ENCODE measurements at places on chromosomes 11 and 22.

GRCh38 chr11:204587-205109 lies 2.6 kb downstream of the BET1L start:
- DNase-seq: no peak

GRCh38 chr11:46243796-46244109 lies 33.7 kb upstream of the CREB3L1 start:
- DNase-seq: no peak

GRCh38 chr11:64475145-64475544 lies 115.9 kb upstream of the SLC22A12 start:
- no peak for DNase-seq

GRCh38 chr11:113045146-113045545 lies 83.9 kb downstream of the NCAM1 start:
- no peak for DNase-seq

GRCh38 chr22:19115628-19116027 lies 6.6 kb downstream of the DGCR2 start:
- DNase-seq: no peak

- DNase-seq: no peak
Observed at GRCh38 chr11:9849389-9849788, 185.5 kb downstream of the SWAP70 start.

- peak; percentile 23 for DNase-seq
Observed at GRCh38 chr11:69931994-69932910, 113.0 kb upstream of the FGF3 start.

DNA sequence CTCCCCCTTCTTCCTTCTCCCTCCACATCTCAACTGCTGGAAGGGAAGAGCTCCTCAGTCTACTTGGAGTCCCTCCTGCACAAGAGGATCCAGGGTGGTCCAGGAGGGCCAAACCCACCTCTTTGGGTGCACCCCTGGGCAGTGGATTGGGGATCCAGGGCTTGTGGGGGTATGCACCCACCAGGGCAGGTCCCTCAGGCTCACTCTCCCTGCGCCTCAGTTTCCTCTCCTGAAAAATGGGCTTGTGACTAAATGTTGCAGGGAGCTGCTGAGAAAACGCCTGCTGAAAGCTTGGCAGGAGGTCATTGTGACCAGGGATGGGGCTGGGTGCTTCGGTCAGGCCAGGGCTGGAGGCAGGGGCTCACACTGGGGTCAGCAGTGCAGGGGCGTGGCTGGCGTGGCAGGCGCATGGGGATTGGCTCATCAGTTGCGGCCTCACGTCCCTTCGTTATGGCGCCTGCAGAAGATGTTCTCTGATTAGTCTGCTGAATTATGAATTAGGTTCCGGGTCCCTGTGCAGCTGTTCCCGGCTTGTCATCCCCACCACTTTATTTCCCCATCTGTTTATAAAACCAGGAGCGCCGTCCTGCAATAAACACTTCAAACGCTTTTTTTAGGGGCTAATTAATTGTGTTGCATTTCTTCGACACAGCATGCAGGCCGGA lies 25.7 kb upstream of the CCDC188 start:
- no peak for DNase-seq

- peak; percentile 51 for DNase-seq
Observed at GRCh38 chr11:64357446-64357845, 1.5 kb upstream of the RPS6KA4 start.

DNA sequence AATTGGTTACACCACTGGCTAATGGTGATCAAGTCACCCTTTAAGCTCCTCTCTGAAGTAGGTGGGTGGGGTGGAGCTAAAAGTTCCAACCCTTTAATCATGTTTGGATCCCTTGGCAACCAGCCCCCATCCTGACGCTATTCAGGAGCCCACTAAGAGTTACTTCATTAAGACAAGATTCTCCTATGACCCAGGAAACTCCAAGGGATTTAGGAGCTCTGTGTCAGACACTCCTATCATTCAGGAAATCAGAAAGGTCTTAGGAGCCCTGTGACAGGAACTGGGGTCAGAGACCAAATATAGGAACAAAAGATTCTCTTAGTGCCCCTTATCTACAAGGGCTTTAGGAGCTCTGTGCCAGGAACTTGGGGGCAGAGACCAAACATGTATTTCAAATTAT lies 141.3 kb downstream of the ATG16L2 start:
- no peak for DNase-seq

DNA sequence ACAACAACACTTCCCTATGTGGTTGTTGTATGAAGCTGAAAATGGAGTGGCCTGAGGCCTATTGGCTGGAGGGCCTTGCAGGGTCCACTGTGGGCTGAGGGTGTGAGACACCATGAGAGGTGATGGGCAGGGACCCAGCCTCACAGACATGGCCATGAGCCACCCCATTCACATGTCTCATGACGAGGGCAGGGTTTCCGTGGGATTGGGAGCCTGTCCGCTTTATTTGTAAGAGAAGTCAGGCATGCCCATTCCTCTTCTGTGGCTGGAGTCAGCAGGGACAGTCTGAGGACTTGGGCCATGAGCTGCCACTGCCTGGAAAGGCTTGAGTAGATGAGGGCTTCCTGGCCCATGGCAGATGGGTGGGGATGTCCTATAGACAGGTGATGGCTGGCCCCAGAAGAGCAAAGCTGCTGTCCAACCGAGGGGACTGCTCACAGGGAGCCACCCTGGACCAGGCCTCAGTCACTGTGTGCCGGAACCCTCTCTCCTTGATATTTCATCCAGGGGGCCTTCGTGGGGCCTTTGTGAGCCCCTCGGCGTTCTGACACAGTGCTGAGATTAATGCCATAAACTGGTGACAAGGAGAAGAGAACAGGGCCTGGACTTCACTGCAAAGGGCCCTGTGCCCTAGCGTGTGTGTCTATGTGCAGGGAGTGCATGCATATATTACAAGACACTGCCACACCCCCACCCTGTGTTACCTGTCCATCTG lies 971.9 kb downstream of the BRD1 start:
- no peak for DNase-seq

Data from RWPE2 (cell line).